ENCODE measurements at places on chromosomes 1 and 21. TPM values are rescaled to one million over a fixed set of nuclear protein-coding genes. Genes with fewer than 3 reads are reported as not detected.

The MNDA gene
- total RNA-seq, result 12.6 TPM

The PCBP3 gene
- total RNA-seq, result 0.77 TPM

The LAD1 gene
- total RNA-seq, result 4.8 TPM

The FCRL6 gene
- 0.21 TPM for total RNA-seq

The NBPF20 gene
- 5.9 TPM for total RNA-seq

The BRDT gene
- total RNA-seq, result not detected

The FABP3 gene
- total RNA-seq, result 77.6 TPM

The SELP gene
- 32.3 TPM for total RNA-seq

The TPTE gene
- total RNA-seq, result not detected

The TNFRSF14 gene
- total RNA-seq, result 102 TPM

The PEAR1 gene
- total RNA-seq, result 14.3 TPM

The NFASC gene
- 68.7 TPM for total RNA-seq

The CDA gene
- total RNA-seq, result 2.9 TPM

The MARCKSL1 gene
- total RNA-seq, result 14.7 TPM

The PERM1 gene
- not detected for total RNA-seq

The OR10J1 gene
- total RNA-seq, result not detected

The RPE65 gene
- not detected for total RNA-seq

The LCE2A gene
- total RNA-seq, result not detected

The SPRR1B gene
- not detected for total RNA-seq

Measured in uterus (tissue), 4 donors.